SK-N-SH treated with all-trans-retinoic acid at 6 μM for 48 hours (cell line): ENCODE measurements at places on chromosomes 13 and 19.

DNA sequence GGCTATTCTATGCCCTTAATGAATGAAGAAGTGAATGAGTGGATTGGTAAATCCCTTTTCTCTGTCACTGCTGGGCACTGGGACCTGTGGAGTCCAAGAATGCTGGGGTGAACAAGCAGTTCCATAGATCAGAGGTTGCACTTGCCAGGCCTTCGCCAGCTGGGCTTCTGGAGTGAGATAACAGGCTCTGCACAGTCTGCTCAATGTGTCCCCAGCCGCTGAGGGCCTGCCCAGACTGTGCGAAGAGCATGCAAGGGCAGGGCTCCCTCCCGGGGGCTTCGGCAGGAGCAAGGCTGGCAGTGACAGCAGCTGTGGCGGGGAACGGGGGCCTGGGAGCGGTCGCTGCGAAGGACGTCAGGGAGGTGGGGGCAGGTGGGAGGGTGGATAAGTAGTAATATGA is 51.3 kb downstream of the ZNF536 start:
- ATAC-seq: no peak; the same call in 2 of the 3 replicates

- no peak for ATAC-seq
These were observed 62.8 kb upstream of the ZNF599 start for GRCh38 chr19:34835631-34836351.

DNA sequence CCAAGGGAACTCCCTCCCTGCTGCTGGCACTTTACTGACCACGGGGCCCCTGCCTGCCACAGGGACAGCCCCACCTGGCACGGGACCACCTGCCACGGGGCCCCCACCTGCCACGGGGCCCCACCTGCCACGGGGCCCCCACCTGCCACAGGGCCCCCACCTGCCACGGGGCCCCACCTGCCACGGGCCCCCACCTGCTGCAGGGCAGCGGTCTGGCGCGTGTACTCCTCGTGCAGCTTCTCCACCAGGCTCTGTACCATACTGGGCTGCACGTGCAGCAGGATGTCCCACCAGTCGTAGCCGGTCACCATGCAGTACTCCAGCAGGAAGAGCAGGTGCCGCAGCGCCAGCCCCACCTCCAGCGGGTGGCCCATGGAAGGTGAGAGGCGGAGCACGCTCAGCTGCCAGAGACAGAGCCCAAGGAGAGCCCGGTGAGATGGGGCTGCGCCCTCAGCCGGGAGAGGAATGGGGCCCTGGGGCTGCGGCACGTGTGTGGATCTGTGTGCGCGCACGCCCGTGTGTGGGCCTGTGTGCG is 16.1 kb downstream of the MED16 start:
- no peak for ATAC-seq

DNA sequence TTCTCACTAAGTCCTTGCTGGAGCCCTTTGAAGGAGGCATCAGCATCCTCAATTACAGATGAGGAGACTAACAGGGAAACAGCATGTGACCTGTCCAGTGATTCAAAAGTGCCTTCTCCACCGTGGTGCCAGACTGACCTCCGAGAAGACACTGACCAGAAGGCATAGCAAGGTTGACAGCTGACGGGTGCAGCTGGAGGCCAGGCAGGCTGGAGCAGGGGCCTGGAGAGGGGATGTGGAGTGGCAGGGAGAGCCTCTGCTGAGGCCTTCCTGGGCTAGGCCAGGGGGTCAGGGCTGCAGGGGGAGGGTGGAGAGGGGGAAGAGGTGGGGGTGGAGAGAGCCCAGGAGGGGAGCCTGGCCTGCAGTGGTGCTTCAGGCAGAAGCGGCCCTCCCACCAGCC is 66.3 kb downstream of the KCTD15 start:
- ATAC-seq: no peak; the same call in 2 of the 3 replicates

GRCh38 chr19:50358483-50359327 is 6.7 kb downstream of the NAPSA start:
- ATAC-seq: no peak

- peak; percentile 34; the same call in 1 of the 3 replicates for ATAC-seq
These were observed 71.6 kb upstream of the ZDHHC20 start for GRCh38 chr13:21530656-21531055.

- peak; percentile 57 for ATAC-seq
These were observed 337 bp upstream of the FXYD7 start for GRCh38 chr19:35142606-35143230.

GRCh38 chr13:111280681-111281585 is 39.5 kb upstream of the TEX29 start:
- ATAC-seq: no peak

- ATAC-seq: no peak
These were observed 1.2 kb downstream of the ZNF8 start for GRCh38 chr19:58279925-58280316.

- no peak for ATAC-seq
These were observed 29.7 kb upstream of the SOHLH2 start for GRCh38 chr13:36244073-36244472.

GRCh38 chr13:46181840-46182490 is at the start of gene LCP1:
TSS of gene LCP1 (minus strand) at chr13:46182177. CDS start at chr13:46159662, 22,515 bp downstream.
- no peak for ATAC-seq

DNA sequence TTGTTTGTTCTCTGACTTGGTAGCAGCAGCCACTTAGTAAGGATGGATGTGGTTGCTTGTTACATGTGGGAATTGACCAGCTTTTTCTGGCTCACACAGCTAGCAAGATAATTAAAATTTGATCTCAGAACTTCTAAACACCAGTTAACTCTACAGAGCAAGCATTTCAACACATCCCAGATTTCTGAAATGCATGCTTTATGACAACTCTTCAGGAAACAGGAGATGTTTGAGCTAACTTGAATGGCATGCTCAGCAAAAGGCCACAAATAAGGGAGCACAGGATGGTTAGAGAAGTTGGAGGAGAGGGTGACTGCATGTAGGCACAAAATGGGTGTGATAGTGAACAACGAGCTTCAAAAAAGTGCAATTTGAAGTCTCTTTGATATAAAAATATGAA is 167.1 kb upstream of the SPRY2 start:
- no peak for ATAC-seq

DNA sequence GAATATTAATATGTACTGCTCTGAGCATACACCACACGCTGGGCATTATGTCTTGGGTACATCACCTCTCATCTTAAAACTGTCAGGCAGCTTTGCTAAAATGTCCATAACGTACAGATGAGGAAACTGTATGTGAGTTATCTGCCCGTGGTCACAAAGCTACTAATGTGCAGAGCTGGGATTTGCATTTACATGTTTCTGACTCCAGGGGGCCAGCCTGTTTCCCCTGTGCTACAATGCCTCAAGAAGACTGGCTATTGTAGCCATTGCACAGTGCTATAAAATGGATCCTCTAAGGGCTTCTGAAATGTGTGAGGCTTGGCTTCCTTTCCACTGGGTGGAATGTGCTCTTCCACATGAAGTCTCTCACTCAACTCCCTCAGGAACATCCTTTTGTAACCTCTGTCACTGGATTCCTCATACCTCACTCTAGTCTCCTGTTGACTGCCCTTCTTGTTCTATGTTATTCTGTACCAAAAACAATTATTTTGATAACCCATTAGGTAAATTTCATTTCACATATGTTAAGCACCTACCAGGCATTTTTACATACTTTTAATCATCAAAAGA is 95.6 kb upstream of the HTR2A start:
- ATAC-seq: peak; percentile 84

- peak; percentile 59; the same call in 2 of the 3 replicates for ATAC-seq
These were observed 13.2 kb downstream of the NUCB1 start for GRCh38 chr19:48913114-48913889.

DNA sequence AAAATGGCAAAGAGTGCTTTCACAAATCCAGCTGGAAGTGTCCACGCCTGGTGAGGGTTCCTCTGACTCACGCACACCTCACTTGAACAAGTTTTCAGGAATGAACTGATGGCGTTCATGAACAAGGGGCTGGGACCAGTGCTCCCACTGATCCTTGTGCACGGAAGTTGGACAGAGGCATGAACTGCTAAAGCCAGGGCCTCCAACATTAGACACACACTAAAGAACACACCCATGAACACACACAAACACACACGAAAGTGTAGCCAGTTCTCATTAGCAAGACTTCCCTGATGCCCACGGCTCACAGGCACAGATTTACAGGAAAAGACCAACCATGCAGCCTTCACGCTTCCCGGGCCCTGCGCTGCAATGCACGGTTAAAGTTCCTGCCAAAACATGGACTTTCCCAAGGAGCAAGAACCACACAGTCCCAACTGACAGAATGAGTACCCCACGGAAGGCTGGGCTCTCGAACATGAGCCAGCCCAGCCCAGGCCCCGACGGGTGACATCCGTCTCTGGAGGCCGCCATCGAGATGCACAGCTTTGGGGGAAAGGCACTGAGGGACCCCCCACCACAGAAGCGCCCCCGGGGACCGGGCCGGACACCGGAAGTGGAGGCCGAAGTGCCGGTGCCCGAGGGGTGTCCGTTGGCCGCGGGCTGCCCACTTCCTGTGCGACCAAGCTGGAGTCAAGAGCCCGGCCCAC is 808 bp downstream of the DNMT1 start:
- ATAC-seq: peak; percentile 63

- ATAC-seq: no peak
These were observed 40.5 kb upstream of the XPO4 start for GRCh38 chr13:20942938-20943559.

- ATAC-seq: peak; percentile 95
These were observed 213.3 kb upstream of the MIR17HG start for GRCh38 chr13:91133941-91134802.

GRCh38 chr19:17486545-17487240 is 16.4 kb downstream of the SLC27A1 start:
- ATAC-seq: no peak

DNA sequence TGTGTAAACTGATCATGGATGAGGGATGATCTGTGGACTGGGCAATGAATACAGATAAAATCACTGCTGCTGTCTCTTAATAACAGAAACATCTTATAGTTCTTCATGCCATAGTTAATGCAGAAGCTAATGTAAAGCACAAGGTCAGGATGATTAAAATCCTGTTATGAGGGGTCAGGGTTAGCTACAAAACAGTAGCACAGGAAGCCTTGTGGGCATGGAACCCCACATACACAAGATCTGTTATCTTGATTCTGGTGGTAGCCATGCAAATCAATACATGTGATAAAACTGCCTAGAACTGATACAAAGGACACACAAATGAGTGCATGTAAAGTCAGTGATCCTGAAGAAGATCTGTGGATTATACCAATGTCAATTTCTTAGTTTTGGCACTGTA is 96.4 kb downstream of the KLF12 start:
- no peak for ATAC-seq

- ATAC-seq: no peak
These were observed 18.1 kb upstream of the ARL11 start for GRCh38 chr13:49610176-49610575.

DNA sequence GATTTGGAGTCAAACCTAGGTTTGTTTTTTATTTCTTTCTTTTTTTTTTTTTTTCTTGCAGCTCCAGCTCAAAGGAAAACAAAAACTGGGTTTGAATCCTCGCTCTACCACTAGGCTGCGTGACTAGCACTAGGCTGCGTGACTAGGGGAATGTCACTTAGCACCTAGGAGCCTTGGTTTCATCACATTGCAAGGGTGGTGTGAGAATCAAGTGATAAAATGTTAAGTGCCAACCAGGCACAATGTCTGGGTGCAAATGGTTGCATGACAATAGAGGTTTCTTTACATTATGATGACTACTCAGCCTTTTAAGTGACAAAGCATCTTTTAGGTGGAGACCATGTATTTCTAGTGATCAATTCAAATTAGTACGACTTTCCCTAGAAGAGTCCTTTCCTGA is 27.9 kb downstream of the RCBTB2 start:
- no peak for ATAC-seq

DNA sequence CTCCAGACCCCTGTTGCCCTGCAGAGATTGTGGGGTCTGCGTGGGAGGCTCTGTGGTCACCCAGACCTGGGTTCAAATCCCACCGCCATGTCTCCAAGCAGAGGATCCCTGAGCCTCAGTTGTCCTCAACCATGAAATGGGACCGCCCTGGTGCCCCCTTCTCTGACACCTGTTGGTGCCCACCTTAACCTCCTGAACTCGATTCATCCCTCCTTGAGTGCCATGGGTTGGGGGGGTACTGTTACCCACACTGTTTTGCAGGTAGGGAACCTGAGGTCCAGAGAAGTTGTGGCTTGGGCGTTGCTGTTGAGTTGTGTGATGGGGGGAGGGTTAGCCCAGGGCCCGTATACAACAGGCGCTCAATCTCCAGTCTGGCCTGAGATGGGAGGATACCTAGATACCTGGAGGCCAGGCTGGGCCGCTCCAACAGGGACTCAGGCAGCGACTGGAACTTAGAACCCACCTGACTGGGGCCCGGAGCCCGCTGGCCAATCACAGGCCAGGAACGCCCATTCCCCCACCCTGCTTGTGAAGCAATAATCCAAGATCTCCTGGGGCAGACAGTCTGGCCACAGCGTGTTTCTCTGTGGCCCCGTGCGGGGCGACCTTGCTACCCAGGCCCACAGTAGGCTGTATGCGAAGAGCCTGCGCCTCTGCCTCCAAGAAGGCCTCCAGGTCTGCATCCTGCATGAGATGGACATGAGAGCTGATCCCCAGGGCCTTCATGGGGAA is 2.8 kb downstream of the ARID3A start:
- no peak for ATAC-seq

DNA sequence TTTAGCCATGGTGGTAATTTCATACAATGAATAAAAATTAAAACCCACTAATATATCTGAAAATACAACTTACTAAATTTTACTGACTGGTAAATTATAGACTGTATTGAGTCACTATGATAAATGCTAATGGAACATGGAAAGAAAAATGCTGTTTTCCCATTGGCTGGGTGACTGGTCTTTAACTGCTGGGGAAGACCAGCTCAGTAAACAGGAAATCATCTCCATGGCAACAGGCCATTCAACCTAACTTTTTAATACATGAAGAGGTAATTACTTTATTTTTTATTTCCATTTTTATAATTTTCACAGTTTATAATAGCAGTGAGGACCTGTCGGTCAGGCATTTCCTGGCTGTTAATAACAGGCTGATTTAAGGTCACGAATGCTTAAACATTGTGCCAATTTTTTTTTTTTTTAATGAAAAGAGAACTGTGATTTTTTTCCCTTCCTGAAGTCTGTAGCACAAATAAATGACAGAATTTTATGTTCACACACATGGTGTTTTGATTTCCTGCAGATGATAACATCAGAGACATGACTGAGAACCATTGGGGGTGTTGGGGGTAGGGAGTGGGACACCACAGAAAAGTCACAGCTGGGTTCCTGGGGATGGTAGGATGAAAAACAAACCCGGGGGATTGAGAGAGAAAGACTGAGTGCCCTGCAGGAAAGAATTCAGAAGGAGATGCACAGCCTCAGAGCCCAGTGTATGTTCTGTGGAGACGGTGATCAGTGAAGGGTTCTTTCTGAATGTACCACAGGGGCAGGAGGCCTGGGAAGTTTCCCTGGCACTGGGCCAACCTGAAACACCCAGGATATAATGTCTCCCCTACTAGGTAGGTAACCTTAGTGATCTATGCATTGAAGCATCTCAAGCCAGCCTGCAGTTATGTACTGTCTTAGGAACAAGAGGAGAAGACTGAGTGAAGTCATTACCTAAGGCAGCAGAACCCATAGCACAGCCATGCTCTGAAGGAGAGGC is 297.1 kb downstream of the COG6 start:
- peak; percentile 43; the same call in 2 of the 3 replicates for ATAC-seq
